NT2/D1 (cell line): ENCODE measurements at places on chromosomes 2 and 18.

- DNase-seq: no peak
These were observed 105.2 kb downstream of the GALNT14 start for GRCh38 chr2:31033032-31033431.

DNA sequence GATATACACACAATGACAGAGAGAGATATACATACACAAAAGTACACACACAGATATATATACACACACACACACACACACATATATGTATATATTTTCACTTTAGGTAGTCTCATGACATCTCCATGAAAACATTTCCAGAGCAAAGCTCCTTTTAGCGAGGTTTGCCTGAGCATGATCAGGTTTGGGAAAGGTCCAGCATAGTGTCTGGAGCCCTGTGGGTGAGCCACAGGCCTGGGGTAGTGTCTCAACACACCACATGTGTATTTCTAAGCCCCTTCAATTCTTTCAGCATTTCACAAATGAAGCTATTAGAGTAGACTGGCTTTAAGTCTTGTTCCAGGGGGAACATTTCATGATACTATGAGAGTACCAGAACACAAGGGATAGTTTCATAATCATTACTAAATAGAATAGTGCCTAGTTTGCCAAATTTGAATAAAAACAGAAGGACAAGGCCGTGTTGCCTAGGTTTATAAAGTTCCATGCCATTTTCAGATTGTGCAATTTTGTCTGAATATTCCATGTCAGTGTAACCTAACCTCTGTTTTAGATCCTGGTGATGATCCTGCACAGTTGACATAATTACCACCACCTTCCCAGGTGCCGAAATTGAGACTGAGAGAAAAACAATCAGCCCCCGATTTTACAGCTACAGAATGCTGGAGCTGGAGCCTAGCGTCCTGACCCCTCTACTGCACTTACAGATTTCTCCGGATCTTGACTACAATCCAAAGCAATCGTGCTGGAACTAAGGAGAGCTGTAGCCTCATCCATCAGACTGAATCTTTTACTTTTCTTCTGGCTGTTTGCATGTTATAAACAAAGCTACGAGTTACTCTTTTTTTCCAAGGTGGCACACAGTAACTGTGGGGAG lies 332.7 kb downstream of the CYRIA start:
- DNase-seq: no peak

GRCh38 chr2:215507836-215508235 lies 72.0 kb upstream of the FN1 start:
- DNase-seq: no peak

- no peak for DNase-seq
These were observed 647.7 kb downstream of the BCL11A start for GRCh38 chr2:59905731-59906130.

- no peak for DNase-seq
These were observed 84.0 kb downstream of the DDX1 start for GRCh38 chr2:15675456-15676195.

DNA sequence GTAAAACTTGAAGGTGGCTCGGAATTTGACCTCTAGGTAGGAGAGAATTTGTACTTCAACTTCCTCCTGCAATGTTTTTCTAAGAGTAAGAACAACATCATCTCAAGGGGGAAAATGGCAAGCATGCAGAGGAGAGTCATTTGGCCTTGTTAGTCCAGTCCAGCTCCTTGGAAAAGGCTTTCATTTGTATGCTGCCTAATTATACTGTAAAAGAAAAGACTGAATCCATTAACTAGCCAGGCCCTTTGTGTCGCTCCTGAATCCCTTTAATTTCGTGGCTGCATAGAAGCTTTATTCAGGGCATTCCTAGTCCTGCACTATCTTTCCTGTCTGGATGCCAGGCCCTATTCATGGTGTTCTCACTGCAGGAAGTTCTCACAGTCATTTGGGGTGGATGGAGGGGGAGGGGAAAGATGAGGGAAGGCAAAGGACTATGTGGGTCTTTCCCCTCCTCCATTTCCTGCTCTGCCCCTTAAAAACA lies 36.0 kb downstream of the PHLPP1 start:
- DNase-seq: peak; percentile 84

- DNase-seq: no peak
These were observed 297.9 kb downstream of the SOX11 start for GRCh38 chr2:5990086-5990485.

DNA sequence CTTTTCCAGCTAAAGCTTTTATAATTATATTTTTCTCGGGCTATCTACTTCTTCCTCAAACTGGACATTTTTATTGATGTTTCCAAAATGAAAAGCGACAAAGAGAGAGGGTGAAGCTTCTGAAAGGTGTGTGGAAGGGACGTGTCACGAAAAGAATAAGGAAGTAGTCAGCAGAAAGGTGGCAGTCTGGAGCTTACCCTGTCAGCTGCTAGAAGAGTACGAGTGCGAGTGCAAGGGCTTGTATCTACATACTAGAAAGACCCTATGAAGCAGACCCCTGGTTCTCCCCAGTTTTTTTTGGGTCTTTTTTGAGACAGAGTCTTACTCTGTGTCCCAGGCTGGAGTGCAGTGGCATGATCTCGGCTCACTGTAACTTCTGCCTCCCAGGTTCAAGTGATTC lies 14.6 kb downstream of the FHL2 start:
- DNase-seq: no peak

- no peak for DNase-seq
These were observed 3.0 kb downstream of the BUB1 start for GRCh38 chr2:110674620-110675555.

- DNase-seq: no peak
These were observed 9.4 kb upstream of the GNLY start for GRCh38 chr2:85684806-85685205.

- DNase-seq: no peak
These were observed 47.5 kb downstream of the GAREM1 start for GRCh38 chr18:32422978-32423740.
